ENCODE measurements at places on chromosomes 4 and X.

DNA sequence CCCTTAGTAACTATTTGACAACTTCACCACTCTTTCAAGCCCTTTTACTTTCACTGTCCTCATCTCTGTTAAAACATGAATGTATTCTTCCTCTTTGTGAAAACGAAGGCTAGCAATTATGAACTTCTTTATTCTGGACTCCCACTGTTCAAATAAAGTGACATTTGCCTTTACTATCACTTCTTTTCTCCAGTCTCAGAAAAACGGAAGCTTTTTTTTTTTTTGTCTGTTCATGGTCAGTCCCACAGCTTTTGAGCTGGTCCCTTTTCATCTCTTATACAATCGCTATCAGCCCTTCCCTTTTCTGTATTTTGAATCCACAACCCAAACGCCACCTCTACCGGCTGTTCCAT lies 327.7 kb downstream of the DKK2 start:
- DNase-seq, result no peak

GRCh38 chr4:63986253-63986652 lies 423.0 kb downstream of the TECRL start:
- no peak for DNase-seq

GRCh38 chr4:138952411-138952810 lies 63.2 kb upstream of the NOCT start:
- DNase-seq, result no peak

DNA sequence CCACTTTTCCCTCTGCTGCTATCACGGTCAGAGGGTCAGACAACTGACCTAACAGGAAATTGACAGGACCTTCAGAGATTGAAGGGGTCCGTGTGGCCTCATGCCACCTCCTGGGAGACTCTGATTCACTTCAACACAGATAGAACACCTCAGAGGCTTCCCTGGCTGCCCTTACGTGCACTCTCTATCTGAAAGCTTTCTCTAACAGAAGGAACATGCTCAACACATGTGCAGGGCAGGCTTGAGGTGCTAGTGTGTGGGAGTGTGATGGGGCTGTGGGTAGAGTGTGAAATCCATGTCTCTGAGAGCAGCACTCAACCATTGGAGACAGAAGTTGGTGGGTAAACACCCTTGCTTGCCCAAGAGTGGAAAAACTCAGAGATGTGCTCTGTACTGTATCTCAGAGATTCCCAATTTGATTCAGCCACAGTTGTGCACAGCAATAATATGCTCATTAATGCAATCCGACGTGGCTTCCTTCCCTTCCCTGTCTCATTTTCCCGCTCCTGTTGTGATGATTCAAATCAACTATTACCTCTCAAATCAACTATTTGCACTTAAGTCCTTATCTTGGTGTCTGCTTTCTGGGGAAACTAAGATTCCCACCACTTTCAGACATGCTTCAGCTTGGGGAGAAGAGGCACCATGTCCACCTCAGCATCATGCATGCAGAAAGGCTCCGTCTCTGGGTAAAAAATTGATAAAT lies 62.0 kb upstream of the MAGEB2 start:
- no peak for DNase-seq

GRCh38 chr4:105650190-105650589 lies 58.3 kb downstream of the INTS12 start:
- no peak for DNase-seq

DNA sequence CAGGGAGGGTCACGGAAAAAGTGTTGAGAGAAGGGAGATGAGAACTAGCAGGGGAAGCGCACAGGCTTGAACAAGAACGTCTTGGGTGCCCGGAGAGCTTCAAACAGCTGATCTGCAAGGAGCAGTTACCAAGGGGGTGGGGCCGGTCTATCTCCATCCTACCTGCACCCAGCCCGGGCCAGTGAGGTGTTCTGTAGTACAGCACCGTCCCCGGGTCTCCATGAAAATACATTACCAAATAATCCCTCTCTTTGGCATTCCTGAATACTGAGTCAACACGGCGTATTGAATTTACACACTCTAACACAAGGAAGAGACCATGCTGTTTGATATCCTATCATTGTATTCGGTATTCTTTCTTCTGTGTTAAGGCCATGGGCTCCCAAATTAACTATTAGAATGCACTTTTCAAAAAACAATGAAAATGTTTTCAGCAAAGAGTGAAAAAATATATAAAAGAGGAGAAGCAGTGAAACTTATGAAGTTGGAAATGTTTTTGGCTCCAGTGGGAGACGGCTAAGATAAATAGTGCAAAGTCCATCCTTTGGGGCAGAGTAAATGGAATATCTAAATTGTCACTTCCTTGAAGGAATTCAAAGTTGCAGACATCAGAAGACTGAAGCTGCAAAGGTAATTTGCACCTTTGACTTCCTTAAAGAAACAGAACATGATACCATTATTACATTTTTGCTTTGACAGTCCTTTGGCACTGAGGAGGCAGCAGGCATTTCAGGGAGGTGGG lies 90.3 kb downstream of the DHRSX start:
- DNase-seq, result no peak

DNA sequence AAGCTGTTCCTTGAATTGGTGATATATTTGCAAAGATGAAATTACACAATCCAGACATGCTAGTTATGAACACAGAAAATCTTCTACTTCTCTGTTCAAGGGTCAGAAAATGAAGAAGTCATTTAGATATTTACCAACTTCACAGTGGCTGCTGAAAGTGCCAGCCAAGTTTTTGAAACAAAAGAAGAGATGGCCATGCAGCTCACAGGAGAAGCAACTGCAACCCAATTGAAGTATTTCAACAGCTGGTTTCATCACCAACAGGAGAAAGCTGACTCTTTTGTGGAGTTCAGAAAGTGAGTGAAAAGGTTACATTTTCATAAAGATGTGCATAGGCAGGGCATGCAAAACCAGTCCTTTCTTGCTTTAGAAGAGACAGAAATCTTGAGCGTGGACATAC lies 70.1 kb upstream of the LSM6 start:
- no peak for DNase-seq

GRCh38 chr4:17578482-17578891 lies 1.5 kb downstream of the LAP3 start:
- no peak for DNase-seq

DNA sequence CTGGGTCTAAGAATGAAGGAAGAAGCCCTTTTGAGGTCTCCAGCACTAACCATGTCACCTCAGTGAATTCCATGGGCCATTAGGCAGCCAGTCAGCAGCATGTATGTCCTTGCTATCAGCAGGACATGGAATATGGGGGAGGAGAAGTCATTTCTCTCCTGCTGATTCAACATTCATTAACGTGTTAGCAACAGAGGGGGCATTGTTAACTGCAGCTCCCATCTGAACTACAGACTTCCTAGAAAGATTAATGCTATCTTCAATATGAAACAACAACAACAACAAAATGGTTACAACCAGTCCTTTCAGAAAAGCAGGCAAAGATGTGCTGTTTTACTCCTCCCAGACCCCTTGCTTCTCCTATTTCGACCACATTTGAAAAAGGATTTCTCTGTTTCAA lies 120.4 kb upstream of the SLC34A2 start:
- DNase-seq, result no peak

DNA sequence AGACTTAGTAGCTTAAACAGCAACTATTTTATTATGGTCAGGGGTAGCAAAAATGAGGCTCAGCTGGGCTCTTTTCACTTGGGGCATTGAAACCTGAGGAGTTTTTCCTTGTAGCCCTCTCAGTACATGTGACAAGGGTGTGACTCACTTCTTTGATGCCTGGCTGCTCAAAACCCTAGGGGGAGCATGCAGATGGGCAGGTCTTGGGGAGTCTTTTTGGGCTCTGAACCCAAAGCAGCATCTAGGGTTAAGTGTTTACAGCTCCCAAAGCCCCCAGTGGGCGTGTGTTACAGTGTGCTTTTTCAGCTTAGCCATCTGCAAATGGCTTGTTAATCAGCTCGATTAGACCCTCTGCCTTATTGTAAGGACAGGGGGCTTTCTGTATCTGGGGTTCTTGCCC lies 1752.7 kb downstream of the PCDH7 start:
- DNase-seq, result no peak

DNA sequence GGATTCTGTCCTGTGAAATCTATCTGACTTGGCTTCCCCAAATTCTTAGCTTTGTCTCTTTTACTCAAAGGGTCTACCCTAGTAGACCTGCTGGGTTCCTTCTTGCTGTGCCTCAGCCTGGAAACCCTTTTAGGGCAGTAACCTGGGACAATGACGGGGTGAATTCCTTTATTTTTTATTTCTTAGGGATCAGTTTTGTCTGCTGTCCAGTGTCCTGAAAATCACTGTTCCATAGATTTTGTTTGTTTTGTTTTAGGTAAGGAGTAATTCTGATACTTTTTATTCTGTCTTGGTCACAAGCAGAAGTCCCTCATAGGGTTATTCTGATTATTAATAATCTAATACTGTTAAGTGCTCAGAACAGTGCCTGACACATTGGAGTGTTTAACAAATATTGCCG lies 118.9 kb downstream of the EVC2 start:
- DNase-seq, result no peak

DNA sequence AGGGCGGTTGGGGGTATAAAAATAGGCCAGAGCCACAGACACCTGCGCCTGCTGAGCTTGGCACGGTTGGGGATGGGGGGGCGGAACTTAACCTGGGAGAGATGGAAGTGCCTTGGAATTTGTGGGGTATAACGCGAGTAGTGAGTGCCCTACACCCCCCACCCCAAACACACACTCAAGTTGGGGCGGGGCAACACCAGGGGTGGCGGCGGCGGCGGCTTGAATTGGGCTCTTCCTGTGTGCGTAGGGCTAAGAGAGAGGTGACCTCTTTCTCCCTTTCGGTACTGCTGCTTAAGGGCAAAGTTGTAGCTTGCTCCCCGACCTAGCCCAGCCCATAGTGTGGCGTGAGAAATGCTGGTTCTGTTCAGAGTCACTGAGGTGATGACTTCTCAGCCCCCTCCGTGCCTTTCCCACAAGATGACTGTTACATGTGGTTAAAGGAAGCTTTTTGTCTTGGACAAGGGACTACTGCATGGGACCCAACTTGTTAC lies 839 bp downstream of the STK26 start:
- DNase-seq, result peak; percentile 13

DNA sequence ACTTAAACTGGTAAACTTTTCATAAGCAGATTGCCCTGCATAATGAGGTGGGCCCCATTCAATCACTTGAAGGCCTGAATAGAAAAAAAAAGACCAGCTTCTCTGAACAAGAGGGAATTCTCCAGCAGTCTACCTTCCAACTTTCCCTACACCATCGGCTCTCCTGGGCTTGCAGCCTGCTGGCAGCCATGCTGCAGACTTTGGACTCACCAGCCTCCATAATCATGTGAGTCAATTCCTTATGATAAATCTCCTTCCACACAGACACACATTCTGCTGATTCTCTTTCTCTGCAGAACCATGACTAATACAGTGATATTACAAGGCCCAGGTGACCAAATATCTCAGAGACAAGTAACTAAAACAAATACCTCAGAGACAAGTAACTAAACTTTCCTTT lies 113.8 kb upstream of the WDR17 start:
- DNase-seq, result no peak

GRCh38 chrX:124378643-124379042 lies 32.3 kb downstream of the SH2D1A start:
- no peak for DNase-seq

DNA sequence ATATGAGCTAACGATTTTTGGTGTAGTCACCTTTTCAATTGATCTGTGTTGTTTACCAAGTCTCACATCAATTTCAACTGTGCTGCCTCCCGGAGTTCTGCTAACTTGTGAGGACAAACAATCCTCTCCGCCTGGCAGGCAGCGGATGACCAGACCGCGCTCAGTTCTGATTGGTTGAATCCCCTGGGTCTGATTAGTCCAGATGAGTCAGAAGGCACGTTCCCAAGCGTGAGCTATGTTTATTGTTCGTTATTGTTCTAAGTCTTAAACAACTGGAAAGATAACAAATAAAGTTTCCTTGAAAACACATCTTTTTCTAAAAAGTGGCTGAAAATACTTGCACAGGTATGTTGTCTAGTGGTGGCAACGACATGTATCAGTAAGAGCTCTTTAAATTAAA lies 37.9 kb upstream of the TRPC3 start:
- DNase-seq, result no peak

DNA sequence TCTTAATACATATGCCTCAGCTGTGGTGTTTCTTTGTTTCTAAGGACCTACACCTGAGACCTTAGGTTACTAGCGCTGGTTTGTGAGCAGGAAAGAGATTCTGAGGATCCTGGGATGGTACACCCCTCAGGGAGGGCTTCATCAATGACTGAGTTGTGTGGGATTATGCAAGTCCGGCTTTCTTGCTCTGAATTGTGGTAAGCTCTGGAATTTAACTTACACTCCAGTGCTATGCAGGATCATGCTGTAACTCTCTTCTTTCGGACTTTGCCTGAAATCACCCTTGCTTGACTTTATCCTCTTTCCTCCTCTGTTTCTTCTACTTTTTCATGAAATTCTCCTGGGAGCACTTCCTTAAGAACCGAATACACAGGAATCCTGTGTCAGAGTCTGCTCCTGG lies 431.5 kb upstream of the BOD1L1 start:
- no peak for DNase-seq

DNA sequence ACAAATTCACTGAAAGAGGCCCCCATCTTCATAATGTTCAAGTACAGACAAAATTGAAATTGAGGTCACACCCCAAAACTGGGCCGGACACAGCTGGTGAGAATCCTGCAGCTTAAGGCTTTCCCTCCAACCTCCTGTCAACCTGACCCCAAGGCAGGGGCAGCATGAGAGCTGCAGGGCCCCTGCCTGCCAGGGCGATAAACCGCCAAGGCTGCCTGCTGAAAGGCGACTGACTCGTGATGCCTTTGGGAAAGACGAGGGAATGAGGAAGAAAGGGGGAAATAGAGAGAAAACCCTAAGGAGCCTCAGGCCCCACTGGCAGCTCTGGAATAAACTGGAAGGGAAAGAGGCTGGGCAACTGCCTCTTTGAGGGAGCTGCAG lies 7.3 kb upstream of the IRAK1 start:
- DNase-seq, result no peak

- no peak for DNase-seq
Observed at GRCh38 chrX:28225513-28225912, 244.3 kb upstream of the DCAF8L1 start.

DNA sequence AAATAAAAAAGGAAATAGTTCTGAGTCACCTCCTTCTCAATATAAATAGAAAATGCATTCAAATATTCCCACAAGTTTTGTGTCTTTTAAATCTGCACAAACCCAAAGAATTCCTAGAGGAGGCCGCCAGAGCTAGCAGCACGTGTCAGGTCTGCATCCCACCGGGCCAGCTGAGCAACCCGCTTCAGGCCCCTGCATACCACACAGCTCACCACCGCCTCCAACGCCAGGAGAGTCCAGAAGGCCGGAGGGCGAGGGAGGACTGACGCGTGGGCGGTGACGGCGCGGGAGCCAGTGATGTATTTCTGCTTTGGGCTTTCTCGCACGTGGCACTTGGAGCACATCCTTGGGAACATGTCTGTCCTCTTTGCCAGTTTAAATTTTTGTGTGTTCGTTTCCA lies 61.9 kb upstream of the CLDN34 start:
- no peak for DNase-seq

GRCh38 chr4:138871555-138871875 lies 144.1 kb upstream of the NOCT start:
- DNase-seq, result no peak

GRCh38 chrX:15973299-15973698 lies 118.7 kb upstream of the AP1S2 start:
- no peak for DNase-seq

GRCh38 chr4:3254302-3255131 lies 5.6 kb downstream of the MSANTD1 start:
- DNase-seq, result no peak
